A549 treated with dexamethasone at 1 μM for 4 hours (cell line): ENCODE measurements at places on chromosomes 13 and 19. TPM values are rescaled to one million over a fixed set of nuclear protein-coding genes. Genes with fewer than 3 reads are reported as not detected.

TMPRSS9 gene
- 0.04 TPM in 1 of 5 replicates, not detected in the others for total RNA-seq

SRRM5 gene
- total RNA-seq: 0.43 to 1.1 TPM (median 0.86 TPM) in 5 replicates

IZUMO2 gene
- total RNA-seq: not detected in 5 replicates

IRS2 gene
- total RNA-seq: 39.4 to 74.0 TPM (median 60.7 TPM) in 5 replicates

LIM2 gene
- total RNA-seq: not detected in 5 replicates

TLE5 gene
- 201 to 271 TPM (median 270 TPM) in 5 replicates for total RNA-seq

C1QTNF9 gene
- total RNA-seq: not detected in 5 replicates
